Epithelial cell of esophagus (primary cell): ENCODE measurements at places on chromosomes 16 and 17.

- no peak for DNase-seq
These were observed 186.6 kb downstream of the C16orf78 start for GRCh38 chr16:49560004-49560830.

- DNase-seq = no peak
These were observed 31.4 kb downstream of the ANKRD11 start for GRCh38 chr16:89458967-89459366.

DNA sequence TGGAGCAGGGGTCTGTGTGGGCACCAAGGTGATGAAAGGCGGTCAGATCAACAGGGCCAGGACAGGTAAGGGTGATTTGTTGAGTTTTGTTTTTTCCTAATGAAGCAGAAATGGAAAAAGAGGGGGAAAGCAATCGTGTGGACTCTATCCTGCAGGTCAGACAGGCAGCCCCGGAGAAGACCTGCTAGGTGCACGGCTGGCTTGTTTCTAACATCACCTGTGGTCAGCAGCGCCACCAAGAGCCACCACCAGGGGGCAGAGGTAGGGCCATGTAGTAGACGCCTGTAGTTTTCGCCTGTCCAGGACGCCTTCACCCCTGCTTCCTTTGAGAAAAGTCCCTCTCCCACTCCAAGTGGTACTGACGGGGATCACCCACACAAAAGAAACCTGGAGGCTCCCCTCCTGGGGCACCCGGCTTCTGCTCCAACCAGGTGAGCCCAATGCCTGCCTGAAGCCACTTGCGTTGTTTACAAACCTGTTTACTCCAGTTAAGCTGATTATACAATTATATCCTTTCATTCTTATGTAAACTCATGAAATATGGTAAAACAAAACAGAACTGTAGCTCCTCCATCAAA lies 54.2 kb upstream of the SEC14L1 start:
- DNase-seq = peak; percentile 78

- DNase-seq = peak; percentile 77
These were observed 6.1 kb upstream of the SERPINF2 start for GRCh38 chr17:1736348-1737281.

DNA sequence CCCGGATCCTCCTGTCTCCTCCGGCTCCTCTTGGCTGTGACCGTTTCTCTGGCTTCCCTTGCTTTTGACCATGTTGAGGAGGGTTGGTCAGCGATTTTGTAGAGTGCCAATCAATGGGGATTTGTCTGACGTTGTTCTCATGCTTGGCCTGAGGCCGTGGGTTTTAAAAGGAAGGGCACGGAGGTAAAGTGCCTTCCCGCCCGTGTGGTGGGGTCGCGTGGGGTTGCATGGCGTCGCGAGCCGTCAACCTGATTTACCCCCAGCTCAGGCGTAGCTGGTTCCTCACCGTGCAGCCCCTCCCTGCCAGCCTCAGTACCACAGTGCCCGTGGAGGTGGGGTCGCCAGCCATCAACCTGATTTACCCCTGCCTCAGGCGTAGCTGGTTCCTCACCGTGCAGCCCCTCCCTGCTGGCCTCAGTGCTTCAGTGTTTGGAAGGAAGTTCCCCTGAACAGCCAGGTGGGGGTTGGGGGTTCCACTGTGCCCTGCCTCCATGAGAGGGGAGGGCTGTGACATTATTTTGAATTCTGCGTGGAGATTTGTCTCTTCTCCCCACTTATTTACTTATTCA lies 5.0 kb downstream of the TPSAB1 start:
- DNase-seq = no peak

GRCh38 chr16:3838600-3839401 lies 41.7 kb downstream of the CREBBP start:
- no peak for DNase-seq

GRCh38 chr16:85331688-85332087 lies 219.4 kb upstream of the CIBAR2 start:
- DNase-seq = peak; percentile 60

DNA sequence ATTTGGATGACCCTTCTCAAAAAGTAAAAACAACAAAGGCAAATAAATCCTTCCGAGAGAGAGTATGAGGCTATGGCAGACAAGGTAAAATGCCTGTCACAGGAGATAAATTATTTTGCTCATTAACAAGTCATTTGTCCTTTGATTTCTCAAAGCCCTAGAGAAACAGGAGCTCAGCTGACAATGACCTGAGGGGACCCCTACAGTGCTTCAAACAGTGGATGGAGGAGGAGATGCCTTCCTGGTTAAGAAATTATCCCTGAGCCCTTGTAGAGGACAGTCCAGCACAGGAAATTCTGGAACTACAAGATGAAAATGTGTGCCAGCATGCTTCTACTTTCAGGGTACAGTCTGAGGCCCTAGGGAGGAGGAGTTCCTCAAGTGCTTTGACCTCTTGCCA lies 24.0 kb upstream of the RHBDL3 start:
- no peak for DNase-seq

- no peak for DNase-seq
These were observed 72.4 kb downstream of the SLC39A11 start for GRCh38 chr17:73020110-73020509.

GRCh38 chr16:68091380-68092261 lies 6.5 kb downstream of the NFATC3 start:
- peak; percentile 97 for DNase-seq

DNA sequence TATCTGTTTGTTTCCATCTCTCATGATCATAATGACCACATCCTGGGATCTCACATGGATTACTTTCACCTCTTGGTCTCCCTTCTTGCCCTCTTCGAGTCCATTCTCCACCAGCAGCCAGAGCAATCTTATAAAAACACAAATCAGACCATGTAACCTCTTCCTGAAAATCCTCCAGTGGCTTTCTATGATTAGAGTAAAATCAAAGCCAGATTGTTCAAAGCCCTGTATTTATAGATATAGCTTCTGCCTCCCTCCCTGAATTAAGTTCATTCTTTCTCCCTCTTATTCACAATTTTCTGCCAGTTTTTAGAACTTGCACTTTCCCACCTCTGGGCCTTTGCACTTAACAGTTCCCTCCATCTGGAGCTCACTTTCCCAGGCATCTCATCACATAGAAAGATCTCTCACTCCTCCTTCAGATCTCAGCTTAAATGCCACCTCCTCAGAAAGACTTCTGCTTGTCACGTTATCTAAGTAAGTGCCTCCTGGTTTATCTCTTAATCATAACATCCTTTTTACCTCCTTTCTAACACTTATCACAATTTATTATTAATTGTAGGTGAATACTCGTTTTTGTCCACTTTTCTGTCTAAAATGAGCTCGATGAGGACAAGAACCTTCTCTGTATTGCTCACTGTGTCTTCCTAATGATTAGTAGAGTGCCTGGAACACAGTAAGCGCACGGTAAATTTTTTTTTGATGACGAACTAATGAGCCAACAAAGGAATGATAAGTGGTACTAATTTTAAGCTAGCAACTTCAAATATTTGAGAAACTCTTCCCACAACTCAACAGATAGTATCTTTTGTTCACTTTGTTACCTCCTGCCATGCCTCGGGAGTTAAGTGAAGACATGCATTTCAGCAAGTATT lies 80.5 kb downstream of the CYB561 start:
- DNase-seq = no peak

GRCh38 chr16:88967830-88968588 lies 9.0 kb downstream of the CBFA2T3 start:
- DNase-seq = no peak

DNA sequence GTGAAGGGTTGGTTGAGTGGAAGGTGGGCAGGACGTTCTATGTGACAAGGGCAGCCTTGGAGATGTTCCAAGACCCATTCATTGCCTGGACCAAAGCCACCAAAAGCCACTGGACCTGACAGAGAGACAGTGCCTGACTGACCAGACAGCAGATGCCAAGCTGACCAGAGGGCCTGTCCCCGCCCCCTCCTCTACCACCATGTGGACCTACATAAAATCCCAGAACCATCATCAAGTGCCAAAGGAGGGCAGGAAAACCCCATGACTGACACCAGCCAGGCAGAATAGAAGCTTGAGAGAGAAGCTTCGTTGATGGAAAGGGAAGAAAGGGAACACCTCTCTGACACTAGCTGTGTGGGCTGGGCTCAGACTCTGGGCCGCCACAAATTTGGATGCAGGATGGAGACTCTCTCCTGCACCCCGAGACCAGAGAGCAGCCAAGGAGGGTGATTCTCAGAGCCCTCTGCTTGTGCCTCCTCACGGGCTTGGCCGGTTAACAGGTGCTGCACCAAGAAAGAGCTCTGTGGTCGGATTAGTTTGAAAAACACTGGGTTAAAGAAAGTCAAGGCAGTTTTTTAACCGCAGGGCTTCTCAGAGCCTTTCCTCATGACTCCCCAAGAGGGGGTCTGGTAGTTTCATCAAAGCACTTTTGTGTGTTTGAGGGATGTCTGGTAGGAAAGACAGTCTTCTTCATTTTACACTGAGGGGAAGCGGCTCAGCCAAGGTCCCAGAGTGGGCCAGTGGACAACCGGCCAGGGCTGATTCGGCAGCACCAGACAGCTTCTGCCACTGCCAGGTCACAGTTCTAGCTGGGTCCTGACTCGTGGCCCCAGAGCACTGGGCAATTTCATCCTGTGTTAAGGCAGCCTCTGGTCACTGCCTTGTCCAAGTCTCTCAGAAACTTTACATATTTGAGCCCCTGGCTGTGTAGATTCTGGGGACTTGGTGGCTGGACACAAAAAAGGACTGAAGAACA lies 1.7 kb downstream of the TNFRSF13B start:
- DNase-seq = no peak

GRCh38 chr16:79008036-79008868 lies 592.3 kb downstream of the MAF start:
- no peak for DNase-seq

GRCh38 chr17:49466436-49466835 lies 28.7 kb upstream of the NGFR start:
- no peak for DNase-seq

- DNase-seq = peak; percentile 20
These were observed 1.3 kb downstream of the HBQ1 start for GRCh38 chr16:181565-182021.

DNA sequence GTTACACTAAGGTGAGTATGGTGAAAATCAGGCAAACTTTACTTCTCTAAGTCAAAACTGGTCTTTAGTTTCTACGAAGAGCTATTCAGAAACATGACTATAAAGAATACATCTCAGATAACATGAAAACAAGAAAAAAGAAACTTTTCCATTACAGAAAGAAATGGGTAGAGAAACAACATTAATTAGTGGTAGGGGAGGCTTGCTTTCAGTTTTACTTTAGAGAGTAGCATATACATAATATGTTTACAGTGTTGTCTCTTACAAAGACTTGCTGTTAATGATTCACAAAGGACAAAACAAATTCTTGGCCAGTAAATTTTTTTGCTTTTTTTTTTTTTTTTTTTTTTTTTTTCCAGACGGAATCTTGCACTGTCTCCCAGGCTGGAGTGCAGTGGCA lies 34.2 kb downstream of the CRLF3 start:
- DNase-seq = no peak

- DNase-seq = peak; percentile 66
These were observed 14.3 kb upstream of the NUBP1 start for GRCh38 chr16:10729104-10730048.

DNA sequence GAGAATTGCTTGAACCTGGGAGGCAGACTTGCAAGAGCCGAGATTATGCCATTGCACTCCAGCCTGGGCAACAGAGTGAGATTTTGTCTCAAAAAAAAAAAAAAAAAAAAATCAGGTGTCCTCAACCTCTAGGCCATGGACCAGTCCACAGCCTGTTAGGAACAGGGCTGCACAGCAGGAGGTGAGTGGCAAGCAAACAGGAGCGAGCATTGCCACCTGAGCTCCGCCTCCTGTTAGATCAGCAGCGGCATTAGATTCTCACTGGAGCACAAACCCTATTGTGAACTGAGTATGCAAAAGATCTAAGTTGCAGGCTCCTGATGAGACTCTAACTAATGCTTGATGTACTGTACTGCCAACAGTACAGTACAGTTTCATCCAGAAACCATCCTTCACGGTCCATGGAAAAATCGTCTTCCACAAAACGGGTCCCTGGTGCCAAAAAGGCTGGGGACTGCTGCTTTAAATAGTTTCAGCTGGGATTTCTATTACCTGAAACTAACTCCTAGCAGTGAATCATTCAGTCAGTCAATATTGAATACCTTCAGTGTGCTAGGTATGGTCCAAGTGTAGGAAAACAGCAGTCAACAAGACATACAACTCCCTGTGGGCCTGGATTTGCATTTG lies 56.3 kb upstream of the DHX40 start:
- no peak for DNase-seq

DNA sequence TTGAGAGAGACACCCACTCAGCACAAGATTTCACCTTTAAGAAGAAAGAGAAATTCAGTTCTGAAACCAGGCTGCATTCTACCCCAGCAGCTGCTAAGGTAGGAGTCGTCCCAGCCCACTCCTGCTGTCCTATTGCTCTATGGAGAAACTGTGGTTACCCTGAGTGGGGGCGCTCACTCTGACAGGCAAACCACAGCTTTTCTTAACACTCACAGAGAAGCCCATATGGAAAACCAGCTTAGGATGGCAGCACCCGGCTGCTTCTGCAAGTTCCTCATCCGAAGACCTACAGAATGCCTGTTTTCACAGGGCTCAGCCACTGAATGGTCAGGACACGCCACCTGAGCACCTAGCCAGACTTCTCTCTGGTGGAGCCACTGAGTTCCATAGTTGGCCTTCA lies 7.5 kb downstream of the ATP5PD start:
- DNase-seq = no peak

- no peak for DNase-seq
These were observed 12.6 kb downstream of the PHB1 start for GRCh38 chr17:49401971-49402611.

DNA sequence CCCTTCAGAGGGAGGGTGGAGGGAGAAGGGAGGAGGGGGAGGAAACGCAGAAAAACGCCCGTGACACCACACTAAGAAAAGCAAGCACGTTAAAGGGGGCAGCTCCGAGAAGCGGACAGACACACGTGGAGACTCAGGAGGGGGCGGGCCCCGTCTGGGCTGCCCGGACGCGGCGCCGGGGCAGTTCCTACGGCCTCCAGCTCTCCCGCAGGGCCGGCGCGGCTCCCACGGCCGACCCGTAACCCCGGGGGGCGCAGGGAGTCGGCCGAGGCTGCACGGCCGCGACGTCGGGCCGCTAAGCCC lies 362 bp downstream of the KLHDC4 start:
- no peak for DNase-seq

DNA sequence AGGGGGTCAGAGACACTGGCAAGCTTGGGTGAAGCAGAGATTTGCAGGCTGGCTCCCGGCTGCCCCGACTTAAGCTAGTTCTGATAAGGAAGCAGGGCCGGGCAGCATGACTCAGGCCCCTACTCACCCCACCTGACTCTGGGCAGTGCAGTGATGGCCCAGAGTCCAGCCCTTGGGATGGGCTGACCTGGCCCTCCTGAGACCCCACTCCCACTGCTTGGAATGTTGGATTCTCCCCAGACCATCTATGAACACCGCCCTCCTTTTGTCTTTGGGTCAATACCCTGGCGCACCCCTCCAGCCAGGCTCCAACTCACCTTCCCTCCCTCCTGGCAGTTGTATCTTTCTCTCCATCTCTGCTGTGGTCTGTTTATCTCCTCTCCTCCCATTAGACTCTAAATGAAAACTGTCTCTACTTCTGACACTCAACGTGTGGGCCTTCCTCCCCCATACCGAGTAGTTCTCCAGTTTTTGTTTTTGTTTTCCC lies 21.0 kb downstream of the LGALS3BP start:
- no peak for DNase-seq

- DNase-seq = no peak
These were observed at the start of gene ZSCAN10 for GRCh38 chr16:3098459-3099394. Gene ZSCAN10 (minus strand): TSS chr16:3099294. CDS start chr16:3092937, 6,357 bp downstream.
